ENCODE measurements at places on chromosomes 1 and 21.

- DNase-seq = no peak
Observed at GRCh38 chr1:232554409-232554808, 75.5 kb downstream of the SIPA1L2 start.

- DNase-seq = no peak
Observed at GRCh38 chr1:59674595-59674994, 140.2 kb upstream of the HOOK1 start.

DNA sequence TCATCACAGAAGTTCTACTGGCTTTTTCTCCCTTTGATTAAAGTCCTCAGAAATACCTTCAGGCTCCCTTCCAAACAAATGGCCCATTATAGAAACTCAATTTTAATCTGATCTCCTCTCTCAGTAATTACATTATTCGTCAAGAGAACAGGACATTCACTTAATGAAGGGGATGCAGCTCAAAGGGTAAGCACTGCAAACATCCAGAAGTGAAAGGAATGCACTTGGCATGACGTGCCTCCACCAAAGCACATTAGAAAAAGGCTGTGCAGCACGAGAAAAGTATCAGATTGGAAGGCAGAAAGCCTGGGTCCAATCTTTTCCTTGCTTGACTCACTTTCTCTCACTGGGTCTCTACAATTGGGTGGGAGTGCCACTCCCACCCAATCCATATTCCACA, 222.6 kb upstream of the BEND5 start:
- no peak for DNase-seq

DNA sequence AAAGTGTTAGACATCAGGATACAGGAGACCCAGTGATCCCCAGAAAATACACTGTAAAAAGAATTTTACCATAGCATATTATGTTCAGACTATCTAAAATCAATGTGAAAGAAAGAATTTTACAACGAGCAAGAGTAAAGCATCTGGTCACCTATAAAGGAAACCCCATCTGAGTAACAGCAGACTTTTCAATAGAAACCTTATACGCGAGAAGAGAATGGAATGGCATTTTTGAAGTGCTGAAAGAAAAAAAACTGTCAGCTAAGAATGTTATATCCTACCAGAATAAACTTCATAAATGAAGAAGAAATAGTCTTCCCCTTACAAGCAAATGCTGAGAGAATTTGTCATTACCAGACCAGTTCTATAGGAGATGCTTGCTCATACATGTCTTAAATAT, 532.1 kb upstream of the NR5A2 start:
- no peak for DNase-seq

- no peak for DNase-seq
Observed at GRCh38 chr21:17548262-17548661, 35.4 kb downstream of the CXADR start.

- no peak for DNase-seq
Observed at GRCh38 chr1:206735553-206736031, 35.0 kb upstream of the IL19 start.

GRCh38 chr1:180213401-180214170, 16.5 kb upstream of the LHX4 start:
- DNase-seq = no peak

DNA sequence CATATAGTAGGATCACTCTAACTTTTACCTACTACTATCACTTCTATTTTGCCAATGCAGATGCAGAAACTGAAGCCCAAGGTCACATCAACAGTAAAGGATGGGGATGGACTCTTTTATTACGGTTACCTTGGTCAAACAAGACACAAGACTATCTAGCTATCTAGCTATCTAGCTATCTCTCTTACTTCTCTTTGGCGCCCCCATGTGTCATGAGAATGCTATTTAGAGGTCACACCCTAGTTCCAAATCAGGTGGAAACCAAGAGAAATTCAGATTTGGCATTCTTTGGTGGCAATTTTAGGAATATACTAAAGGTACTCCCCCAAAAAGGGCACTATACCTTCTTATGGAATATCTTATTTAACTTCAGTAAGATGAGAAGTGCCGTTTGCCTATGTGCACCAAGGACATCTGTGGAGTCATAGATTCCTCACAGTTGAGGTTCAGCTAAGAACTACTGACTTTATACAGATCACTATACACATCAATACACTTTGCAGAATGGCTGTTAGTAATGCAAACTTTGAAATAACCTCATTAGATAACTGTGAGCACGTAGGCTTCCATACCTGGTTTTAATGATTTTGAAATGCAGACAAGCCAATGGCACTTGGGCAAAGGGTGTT, 6.7 kb downstream of the ZNF648 start:
- DNase-seq = no peak

- no peak for DNase-seq
Observed at GRCh38 chr1:245663841-245664240, 509.1 kb downstream of the KIF26B start.

- DNase-seq = no peak
Observed at GRCh38 chr21:46613391-46613790, 8.5 kb upstream of the S100B start.

DNA sequence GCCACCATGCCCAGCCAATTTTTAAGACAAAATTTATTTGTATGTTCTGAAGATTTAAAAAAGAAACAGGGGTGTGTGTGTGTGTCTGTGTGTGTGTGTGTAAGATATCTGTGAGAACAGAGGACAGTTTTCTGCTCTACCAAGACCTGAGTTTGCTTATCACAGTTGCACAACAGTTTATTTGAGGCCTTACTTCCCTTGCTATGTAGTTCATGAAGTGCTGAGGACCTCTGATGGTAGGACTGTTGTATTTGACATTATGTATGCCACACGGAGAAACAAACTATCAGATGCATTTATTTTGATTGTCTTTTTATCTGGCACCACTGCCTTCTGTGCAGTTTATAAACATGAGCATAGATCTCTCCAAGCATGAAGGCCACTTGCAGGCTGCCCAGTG, 355.2 kb downstream of the PBX1 start:
- DNase-seq = no peak

- no peak for DNase-seq
Observed at GRCh38 chr1:39354572-39354971, 136.9 kb upstream of the BMP8A start.

DNA sequence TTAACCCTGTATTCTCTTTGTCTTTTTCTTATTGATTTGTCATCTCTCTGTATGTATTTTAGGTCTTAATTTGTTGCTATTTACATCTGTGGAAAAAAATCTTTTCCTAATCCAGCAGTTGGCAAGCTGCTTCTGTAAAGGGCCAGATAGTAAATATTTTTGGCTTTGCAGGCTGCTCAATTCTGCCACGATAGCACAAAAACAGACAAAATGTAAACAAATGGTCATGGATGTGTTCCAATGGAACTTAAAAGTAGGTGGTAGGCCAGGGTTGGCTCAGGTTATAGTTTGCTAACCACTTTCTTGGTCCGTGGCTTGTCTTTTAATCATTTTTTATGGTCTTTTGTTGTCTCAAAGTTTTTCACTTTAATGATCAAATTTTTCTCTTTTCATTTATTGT, 371.8 kb downstream of the HHAT start:
- no peak for DNase-seq

GRCh38 chr1:42960122-42960390, 1.4 kb upstream of the SLC2A1 start:
- DNase-seq = no peak

DNA sequence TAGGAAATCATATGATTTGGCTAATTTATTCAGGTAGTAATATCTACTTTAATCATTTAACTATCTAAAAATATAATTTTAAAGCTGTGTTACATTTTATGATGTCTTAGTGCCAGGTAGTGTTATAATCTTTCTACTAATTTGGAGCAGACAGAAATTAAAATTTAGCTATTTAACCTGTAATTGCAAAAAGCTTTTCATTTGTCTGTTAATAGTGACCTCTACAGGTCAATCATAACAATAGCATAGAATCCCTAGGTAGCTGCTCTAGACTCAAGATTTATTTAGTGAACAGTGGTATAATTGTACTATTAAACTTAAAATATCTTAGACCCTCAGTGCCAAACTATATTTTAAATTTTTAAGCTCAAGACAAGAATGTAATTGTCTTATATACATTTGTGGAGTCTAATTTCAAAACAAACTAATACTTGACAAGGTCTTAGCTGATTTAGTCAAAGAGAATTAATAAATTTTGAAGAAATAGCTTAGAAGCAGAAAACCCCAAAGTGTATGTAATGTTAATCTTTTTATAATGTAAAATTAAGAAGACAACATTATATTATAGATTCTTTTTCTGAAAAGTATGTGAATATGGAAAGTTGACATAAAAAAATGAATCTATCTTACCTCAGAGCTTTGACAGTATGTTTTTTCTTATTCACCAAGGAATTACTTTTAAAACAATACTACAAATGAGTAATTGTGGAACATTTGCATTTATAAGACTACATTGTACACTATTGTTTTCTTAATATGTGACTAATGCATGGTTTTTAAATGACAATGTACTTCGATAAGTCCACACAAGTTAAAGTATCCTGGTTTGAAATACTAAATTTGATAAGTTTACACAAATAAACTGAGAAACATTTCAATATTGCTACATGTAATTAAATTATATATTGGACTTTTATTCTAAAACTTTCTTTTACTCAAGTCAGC, 64.1 kb upstream of the RNPC3 start:
- DNase-seq = no peak

DNA sequence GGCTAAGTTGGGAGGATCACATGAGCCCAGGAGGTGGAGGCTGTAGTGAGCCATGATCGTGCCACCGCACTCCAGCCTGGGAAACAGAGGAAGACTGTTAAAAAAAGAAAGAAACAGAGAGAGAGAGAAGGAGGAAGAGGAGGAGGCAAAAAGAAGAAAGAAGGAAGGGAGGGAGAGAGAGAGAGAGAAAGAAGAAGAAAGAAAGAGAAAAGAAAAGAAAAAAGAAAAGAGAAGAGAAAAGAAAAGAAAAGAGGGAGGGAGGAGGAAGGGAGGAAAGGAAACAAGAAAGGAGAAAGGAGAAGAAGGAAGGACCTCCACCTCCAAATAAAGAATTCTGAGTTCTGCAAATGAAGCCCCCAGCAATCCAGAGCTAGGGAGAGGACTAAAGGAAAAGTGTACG, 82.0 kb downstream of the STUM start:
- no peak for DNase-seq

GRCh38 chr1:101161619-101162018, 75.2 kb upstream of the S1PR1 start:
- DNase-seq = no peak

- DNase-seq = no peak
Observed at GRCh38 chr1:24540906-24541710, 14.8 kb upstream of the NCMAP start.

DNA sequence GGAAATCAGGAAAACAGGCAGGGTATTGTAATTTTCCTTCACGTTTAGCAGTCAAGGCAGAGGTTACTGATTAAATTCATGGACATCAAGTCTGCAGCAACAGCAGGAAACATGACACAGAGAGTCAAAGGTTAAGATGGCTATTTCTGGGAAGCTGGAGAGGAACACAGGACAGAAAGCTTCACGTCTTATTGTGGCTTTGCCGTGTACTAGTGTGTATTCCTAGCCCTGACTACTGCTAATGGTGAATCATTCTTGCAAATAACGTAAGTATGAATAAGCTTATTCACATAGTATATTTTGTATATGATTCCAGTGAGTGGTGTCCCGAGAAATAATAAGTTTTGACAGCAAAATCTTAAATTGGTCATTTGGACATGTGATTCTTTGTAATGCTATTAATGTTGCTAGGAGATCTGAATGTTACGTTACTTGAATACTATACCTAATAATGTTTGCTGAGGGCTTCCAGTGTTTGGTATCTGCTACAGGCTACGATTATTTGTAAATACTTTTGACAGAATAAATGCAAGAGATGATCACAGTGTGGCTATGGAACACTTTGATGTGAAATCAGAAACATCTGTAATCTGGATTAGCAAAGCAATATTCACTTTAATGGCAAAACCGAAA, 77.4 kb downstream of the DISP1 start:
- DNase-seq = no peak

DNA sequence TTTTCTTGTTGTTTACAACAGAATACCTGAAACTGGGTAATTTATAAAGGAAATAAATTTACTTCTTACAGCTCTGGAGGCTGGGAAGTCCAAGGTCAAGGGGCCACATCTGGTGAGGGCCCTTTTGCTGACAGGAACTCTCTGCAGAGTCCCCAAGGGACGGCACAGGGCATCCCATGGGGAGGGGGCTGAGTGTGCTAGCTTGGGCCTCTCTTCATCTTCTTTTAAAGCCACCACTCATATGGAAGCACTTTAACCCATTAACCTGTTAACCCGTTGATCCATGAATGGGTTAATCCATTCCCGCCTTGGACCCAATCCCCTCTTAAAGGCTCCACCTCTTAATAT, 76.3 kb downstream of the OBSCN start:
- no peak for DNase-seq

GRCh38 chr1:183595537-183595936, 5.3 kb upstream of the NCF2 start:
- no peak for DNase-seq

GRCh38 chr1:40381268-40382107, 8.0 kb downstream of the SMAP2 start:
- no peak for DNase-seq

DNA sequence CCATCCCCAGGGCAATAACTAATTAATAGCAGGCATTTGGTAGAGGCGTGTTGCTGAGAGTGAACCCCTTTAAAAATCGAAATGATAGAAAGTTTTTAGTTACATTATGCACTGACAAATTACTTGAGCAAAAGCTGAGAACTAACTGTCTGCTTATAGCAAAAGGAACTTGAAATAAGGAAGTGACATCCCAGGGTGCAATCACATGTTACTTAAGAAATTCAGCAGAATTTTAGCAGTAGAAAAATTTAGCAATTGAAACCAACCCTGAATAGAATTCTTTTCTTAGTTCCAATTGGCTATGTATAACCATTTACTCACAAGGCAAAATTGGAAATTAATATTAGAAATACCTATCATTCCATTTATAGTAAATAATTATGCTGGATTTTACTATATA, 139.5 kb upstream of the SAMSN1 start:
- no peak for DNase-seq

DNA sequence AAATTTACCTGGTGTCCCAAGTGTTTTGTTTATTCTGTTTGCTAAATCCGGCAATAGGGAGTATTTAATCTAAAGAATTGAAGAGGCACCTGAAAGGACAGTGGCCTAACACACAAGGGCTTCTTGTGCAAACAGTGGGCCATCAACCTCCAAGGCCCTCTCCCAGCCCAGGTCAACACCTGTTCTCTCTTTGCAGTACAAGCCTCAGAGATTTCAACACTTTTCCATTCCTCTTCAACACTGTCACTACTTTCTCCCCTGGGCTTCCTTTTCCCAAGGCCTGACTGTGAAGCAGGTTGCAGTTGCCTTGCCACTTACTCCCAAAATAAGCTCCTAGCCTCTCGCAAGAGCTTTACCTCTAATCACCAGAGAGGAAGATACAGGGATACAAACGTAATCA, 3.2 kb upstream of the SNAPIN start:
- DNase-seq = no peak

GRCh38 chr1:44632598-44632997, 41.7 kb downstream of the TMEM53 start:
- no peak for DNase-seq

- no peak for DNase-seq
Observed at GRCh38 chr1:106278716-106279115, 777.8 kb upstream of the PRMT6 start.

Data from GOT3 (cell line).